Lung (tissue), 17 donors: ENCODE measurements at places on chromosomes 7 and 10.

DNA sequence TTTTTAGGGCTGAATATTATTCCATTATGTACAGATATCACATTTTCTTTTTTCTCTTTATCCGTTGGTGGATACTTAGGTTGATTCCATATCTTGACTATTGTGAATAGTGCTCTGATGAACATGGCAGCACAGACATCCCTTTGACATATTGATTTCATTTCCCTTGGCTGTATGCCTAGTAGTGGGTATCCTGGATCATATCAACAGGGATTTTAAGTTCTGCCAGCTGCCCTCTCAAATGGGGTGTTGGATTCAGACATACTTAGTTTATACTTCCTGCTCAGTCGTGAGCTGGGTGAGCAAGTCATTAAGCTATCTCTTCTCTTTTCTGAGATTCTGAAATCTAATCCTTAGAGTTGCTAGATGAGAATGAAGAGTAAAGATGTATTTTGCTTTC is 139.6 kb upstream of the SORCS3 start:
- H3K27me3 ChIP-seq = no peaks in the 10 kb centered on the region
- no peak overlapping the region for H3K4me3 ChIP-seq
- no peak for DNase-seq
- H3K27ac ChIP-seq = no peak overlapping the region

- H3K27me3 ChIP-seq = no peaks in the 10 kb centered on the region
- DNase-seq = no peak
- H3K27ac ChIP-seq = peak overlapping the region; percentile 87
- no peaks in the 10 kb centered on the region for H3K4me1 ChIP-seq
- H3K4me3 ChIP-seq = no peak overlapping the region
Observed at GRCh38 chr7:18505870-18506460, 10.4 kb downstream of the HDAC9 start.

- no peaks in the 10 kb centered on the region for H3K27me3 ChIP-seq
- no peak overlapping the region for H3K4me3 ChIP-seq
- no peak for DNase-seq
- no peak overlapping the region for H3K27ac ChIP-seq
Observed at GRCh38 chr10:31136930-31137885, 105.5 kb upstream of the ZNF438 start.

DNA sequence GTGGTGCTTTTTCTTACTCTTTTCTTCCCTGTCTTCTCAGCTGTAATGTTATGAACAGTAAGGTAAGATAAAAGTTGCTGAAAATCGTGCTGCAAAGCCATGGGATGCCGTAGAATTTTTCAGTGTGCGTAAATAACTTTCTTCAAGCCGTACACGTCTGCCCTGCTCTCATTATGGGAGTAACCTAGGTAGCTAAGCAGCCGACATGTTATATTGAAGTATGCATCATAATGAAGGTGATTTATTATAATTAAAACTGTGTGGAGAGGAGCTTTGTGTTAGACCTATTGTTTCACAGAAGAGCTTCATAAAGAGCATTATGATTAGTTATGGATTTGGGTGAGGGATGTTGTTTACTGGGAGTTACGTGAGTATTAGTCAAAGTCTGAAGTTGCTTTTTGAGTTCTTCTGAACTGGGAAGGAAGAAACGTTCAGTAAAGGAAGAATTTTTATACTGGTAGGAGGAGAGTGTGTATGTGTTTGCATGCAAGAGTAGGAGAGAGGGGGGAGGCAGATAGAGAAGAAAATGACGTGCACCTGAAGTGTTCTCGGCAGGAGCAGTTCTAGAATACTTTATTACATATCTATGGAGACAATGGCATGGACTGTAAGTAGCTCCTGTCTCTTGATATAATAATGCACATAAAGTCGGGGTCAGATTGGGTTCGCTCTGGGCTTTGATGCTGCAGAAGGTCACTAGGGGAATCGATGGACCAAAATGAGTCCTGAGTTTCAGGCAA is 56.3 kb downstream of the POU6F2 start:
- no peak for DNase-seq
- H3K27ac ChIP-seq = no peak overlapping the region
- H3K36me3 ChIP-seq = no peaks in the 10 kb centered on the region
- H3K4me1 ChIP-seq = no peaks in the 10 kb centered on the region
- H3K4me3 ChIP-seq = no peak overlapping the region
- H3K27me3 ChIP-seq = no peaks in the 10 kb centered on the region

DNA sequence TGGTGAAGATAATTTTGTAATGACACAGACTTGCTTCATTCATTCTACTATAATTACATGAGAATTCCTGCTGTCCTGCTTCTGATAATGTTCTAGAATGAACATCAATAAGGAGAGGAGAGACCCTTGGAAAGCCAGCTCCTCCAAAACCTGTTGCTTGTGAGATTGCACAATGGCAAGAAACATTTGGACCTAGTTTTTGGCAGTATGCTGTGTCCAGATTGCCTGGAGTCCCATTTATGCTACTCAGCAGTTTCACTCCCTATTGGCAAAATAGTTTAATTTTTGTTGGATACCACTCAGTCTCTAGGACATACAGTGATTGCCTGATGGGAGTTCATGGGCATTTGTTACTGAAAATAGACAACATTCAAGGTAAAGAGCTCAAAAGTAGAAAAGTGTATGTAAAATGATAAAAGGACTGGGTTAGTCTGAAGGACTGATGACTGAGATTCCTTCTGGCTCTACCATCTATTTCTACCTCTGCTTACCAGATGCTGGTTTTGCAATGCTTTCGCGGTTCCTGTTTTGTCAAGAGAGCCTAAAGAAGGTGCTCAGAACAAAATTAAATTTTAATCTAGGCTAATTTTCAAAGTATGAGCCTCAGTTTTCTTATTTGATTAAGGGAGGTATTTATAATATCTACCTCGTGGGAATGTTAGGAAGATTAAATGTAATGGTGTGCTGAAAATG is 8.0 kb upstream of the ACTR3B start:
- DNase-seq = no peak
- no peaks in the 10 kb centered on the region for H3K36me3 ChIP-seq
- no peaks in the 10 kb centered on the region for H3K27me3 ChIP-seq
- H3K27ac ChIP-seq = no peak overlapping the region
- no peaks in the 10 kb centered on the region for H3K4me1 ChIP-seq

- H3K4me3 ChIP-seq = no peak overlapping the region
- H3K4me1 ChIP-seq = no peaks in the 10 kb centered on the region
- no peak overlapping the region for H3K27ac ChIP-seq
- H3K27me3 ChIP-seq = no peaks in the 10 kb centered on the region
- no peak for DNase-seq
Observed at GRCh38 chr7:108140671-108141070, 10.5 kb upstream of the LAMB4 start.

- H3K36me3 ChIP-seq = no peaks in the 10 kb centered on the region
- no peak overlapping the region for H3K27ac ChIP-seq
- no peak overlapping the region for H3K4me3 ChIP-seq
- DNase-seq = peak; percentile 62
Observed at GRCh38 chr10:73601486-73601921, 10.4 kb upstream of the USP54 start.

DNA sequence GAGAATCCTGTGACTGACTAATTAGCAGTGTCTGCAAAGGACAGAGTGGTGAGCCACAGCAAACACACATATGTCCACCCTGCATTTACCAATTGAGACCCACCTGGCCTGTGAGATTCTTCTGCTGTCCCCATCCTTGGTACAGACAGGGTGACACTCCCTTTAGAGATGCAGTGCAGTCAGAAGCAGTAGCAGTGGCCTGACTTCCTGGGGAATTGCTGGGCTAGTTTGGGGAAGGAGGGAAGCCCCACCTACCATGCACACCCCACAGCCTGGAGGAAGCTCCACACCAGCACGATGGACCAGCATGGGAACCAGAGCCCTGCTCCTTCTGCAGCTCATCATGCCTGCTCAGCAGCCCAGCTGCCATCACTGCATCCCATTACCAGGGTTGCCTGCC is 924.9 kb upstream of the ZNF722 start:
- no peak overlapping the region for H3K27ac ChIP-seq
- no peaks in the 10 kb centered on the region for H3K27me3 ChIP-seq
- no peaks in the 10 kb centered on the region for H3K4me1 ChIP-seq
- no peak overlapping the region for H3K4me3 ChIP-seq

GRCh38 chr10:95290461-95291364 is at the start of gene PDLIM1:
Gene PDLIM1, minus strand, starts transcription at chr10:95291003. Its CDS starts 88 bp downstream, at chr10:95290915.
- H3K27ac ChIP-seq = peak within 1 kb of the TSS; percentile 87
- peak; percentile 80 for DNase-seq
- H3K36me3 ChIP-seq = no peaks in the 10 kb centered on the region

DNA sequence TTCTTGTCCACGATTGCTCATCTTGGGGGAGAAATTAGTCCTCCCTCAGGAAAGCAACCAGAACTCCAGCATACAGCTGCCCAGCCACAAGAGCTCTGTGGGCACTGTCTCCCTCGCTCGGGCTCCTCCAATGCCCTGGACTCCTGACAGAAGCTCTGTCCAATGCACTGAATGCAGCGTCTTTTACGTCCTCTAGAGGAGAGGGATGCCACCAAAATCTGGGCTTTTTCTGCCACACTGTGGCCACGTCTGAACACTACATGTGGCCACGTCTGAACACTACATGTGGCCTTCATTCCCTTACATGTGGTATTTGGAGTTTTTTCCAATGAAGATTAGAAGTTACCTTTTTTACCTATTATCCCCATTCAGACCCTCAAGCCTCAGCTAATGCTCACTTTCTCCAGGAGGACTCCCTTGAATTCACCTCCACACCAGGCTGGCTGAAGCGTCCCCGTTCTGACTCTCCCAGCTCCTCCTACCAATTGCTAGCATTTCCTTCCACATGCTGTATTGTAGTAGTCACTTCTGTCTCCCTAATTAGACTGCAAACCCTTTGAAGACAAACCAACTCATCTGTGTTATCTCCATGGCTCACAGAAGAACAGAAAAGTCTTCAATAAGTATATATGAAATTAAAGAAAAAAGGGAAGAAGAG is 134.3 kb upstream of the PDE1C start:
- peak; percentile 79 for DNase-seq
- no peak overlapping the region for H3K4me3 ChIP-seq
- H3K27me3 ChIP-seq = peaks cover 9% of the 10 kb centered on the region
- no peaks in the 10 kb centered on the region for H3K4me1 ChIP-seq

DNA sequence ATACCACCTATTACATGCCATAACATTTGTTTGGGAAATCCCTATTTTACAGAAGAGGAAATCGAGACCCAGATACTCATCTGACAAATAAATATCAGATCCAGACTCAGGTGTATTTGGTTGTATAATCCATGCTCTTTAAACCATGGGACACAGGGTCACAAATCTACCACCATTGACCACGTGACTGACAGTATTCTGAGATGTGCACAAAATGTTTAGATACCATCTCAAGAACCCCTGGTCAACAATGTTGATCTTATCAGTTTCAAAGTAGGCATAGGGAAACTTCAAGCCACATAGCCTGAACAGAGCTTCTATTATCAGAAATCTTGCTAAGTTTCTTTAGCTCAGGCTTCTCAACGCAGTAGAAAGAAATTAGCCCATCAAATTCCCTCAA is 93.6 kb downstream of the ICA1 start:
- no peaks in the 10 kb centered on the region for H3K36me3 ChIP-seq
- no peak for DNase-seq
- no peaks in the 10 kb centered on the region for H3K27me3 ChIP-seq
- no peak overlapping the region for H3K27ac ChIP-seq

DNA sequence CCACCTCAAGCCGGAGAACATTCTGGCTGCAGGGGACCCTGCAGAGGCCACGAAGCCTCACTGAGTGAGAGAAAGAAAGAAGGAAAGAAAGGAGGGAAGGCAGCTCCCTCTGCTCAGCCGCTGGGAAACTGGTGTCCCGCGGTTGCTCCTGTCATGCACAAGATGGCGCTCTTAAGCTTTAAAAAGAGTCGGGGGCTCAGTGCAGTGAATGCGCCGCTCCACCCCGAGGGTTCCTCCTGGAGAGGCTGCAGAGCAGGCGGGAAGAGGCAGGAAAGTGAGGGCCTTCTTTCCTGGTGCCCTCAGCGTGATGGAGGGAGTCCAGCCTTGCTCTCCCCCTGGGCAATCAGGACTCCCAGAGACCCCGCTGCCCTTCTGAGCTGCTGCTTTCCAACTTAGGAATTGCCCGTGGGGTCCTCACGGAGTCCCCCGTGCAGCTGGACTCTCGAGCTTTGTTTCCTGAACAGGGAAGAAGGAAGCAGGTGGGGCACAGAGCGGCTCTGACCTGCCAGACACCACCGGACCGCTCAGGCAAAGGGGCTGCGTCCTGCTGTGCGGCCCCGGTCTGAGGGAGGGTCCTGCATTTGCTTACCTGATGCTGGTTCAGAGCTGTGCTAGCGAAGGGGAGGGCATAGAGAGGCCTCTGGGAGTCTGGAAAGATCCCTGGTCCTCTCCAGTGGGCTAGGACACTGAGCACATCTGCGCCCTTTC is 141.9 kb upstream of the MKI67 start:
- no peaks in the 10 kb centered on the region for H3K36me3 ChIP-seq
- H3K4me1 ChIP-seq = no peaks in the 10 kb centered on the region
- H3K4me3 ChIP-seq = no peak overlapping the region
- peak; percentile 80 for DNase-seq
- H3K27me3 ChIP-seq = peaks cover 35% of the 10 kb centered on the region

- no peak overlapping the region for H3K27ac ChIP-seq
- no peak overlapping the region for H3K4me3 ChIP-seq
- no peaks in the 10 kb centered on the region for H3K27me3 ChIP-seq
Observed at GRCh38 chr10:26832960-26833359, 27.8 kb downstream of the ABI1 start.

DNA sequence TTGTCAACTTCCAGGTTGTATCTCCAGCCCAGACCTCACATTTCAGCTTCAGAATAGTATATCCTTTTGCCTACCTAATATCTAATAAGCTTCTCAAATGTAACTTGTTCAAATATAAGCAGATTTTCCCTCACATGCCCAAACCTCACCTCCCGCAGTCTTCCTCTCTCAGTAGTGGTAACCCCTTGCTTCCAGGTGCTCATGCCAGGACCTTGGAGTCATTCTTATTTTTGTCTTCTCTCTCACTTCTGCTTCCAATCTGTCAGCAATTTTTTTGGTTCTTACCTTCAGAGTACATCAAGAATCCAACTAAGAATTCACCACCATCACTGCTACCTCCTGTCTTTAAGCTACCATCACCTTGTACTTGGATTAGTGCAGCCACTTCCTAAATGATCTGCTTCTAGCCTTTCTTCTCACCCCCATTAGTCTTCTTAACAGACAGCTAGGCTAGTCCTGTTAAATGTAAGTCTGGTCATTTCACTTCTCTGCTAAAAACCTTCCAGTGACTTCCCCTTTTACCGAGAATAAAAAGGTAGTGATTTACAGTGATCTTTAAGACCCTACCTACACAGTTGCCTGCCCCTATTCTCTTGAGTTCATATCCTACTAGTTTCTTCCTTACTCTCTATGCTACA is 14.0 kb downstream of the ANKIB1 start:
- no peaks in the 10 kb centered on the region for H3K4me1 ChIP-seq
- no peak overlapping the region for H3K4me3 ChIP-seq
- no peak for DNase-seq

DNA sequence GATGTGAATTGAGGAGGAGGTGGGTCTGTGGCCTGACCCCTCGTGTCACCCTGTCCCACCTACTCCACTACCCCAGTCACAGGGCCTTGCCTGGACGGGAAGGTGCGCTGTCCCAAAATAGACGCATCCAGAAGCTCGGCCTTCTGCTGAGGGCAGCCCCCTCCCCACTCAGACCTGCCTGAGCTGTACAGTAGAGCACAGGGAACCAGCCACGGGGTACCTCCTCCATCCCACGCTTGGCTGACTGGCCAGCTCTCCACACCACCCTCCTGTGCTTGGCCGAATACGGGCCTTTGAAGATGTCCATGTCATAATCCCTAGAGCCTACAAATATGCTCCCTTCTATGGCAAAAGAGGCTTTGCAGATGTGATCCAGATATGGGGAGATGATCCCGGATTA is 88.3 kb downstream of the CHST15 start:
- H3K4me3 ChIP-seq = no peak overlapping the region
- no peaks in the 10 kb centered on the region for H3K36me3 ChIP-seq
- no peak for DNase-seq
- H3K4me1 ChIP-seq = no peaks in the 10 kb centered on the region
- no peak overlapping the region for H3K27ac ChIP-seq
